A549 treated with Mapracorat at 1 μM for 4 hours (cell line): ENCODE measurements at places on chromosomes 12 and 14. TPM values are rescaled to one million over a fixed set of nuclear protein-coding genes. Genes with fewer than 3 reads are reported as not detected.

The SRRM4 gene
- not detected in 5 replicates for total RNA-seq

The PACS2 gene
- total RNA-seq, result 18.1 to 28.8 TPM (median 27.3 TPM) in 5 replicates

The TMBIM6 gene
- 403 to 535 TPM (median 489 TPM) in 5 replicates for total RNA-seq

The CARMIL3 gene
- total RNA-seq, result 0.35 to 0.74 TPM (median 0.53 TPM) in 5 replicates
